ENCODE measurements at places on chromosomes 7 and 10.
A peak's percentile ranks its signal among the peaks of the same experiment; 100 is the strongest.

DNA sequence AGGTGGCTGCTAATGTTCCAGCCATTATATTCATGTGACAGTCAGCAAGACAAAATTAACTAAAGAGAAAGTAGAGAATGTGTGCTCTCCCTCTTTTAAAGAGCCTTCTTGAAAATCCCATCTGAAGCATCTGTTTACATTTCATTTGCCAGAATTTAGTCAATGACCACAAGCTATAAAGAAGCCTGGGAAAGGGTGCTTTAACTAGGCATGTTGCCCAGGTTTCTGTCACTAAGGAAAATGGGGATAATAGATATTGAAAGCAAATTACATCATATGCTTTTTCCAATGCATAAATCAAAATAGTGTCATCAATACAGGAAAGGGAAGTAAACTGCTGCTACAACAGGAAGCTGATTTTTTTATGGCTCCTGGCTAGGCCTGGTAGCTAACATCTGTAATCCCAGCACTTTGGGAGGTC lies 67.7 kb downstream of the ELAPOR2 start:
- peaks cover 13% of the 10 kb centered on the region for H3K27me3 ChIP-seq
- H3K4me3 ChIP-seq: no peak overlapping the region
- H3K27ac ChIP-seq: no peak overlapping the region
- H3K4me1 ChIP-seq: no peaks in the 10 kb centered on the region
- no peak for DNase-seq
- peaks cover 4% of the 10 kb centered on the region for H3K36me3 ChIP-seq

- DNase-seq: no peak
- H3K27me3 ChIP-seq: no peaks in the 10 kb centered on the region
- peak overlapping the region; percentile 40 for H3K27ac ChIP-seq
- peaks cover 3% of the 10 kb centered on the region for H3K36me3 ChIP-seq
- peaks cover 17% of the 10 kb centered on the region for H3K4me1 ChIP-seq
- no peak overlapping the region for H3K4me3 ChIP-seq
Observed at GRCh38 chr10:46266306-46266985, 20.4 kb upstream of the ANTXRL start.

GRCh38 chr7:137996386-137996851 lies 5.5 kb downstream of the CREB3L2 start:
- H3K27ac ChIP-seq: no peak overlapping the region
- no peaks in the 10 kb centered on the region for H3K36me3 ChIP-seq
- DNase-seq: no peak
- peaks cover 57% of the 10 kb centered on the region for H3K4me1 ChIP-seq
- H3K27me3 ChIP-seq: no peaks in the 10 kb centered on the region

- no peaks in the 10 kb centered on the region for H3K36me3 ChIP-seq
Observed at GRCh38 chr10:22891797-22892196, 36.1 kb upstream of the ARMC3 start.

GRCh38 chr10:46992803-46993561 lies 81.8 kb downstream of the PTPN20 start:
- no peaks in the 10 kb centered on the region for H3K4me1 ChIP-seq
- peaks cover 25% of the 10 kb centered on the region for H3K27me3 ChIP-seq
- no peak for DNase-seq
- no peak overlapping the region for H3K27ac ChIP-seq

DNA sequence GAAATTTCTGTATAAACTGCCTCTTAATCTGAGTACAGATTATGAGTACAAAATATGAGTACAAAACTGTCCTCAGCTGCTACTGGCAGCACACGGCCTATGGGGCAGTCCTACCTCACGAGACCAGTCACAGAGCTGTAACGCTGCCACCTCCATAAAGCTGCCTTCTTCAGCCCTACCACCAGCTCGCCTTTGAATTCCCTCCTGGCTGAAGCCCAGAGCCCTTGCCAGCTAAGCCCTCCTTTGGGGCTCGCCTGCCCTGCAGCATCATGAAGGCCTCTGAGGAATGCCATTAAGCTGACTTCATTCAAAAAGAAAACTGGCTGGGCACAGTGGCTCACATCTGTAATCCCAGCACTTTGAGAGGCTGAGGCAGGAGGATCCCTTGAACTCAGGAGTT lies 180.0 kb upstream of the SH2B2 start:
- no peaks in the 10 kb centered on the region for H3K27me3 ChIP-seq
- H3K4me3 ChIP-seq: no peak overlapping the region

GRCh38 chr7:150820148-150820547 lies 19.6 kb downstream of the TMEM176A start:
- DNase-seq: no peak
- no peaks in the 10 kb centered on the region for H3K4me1 ChIP-seq
- H3K27ac ChIP-seq: no peak overlapping the region
- no peak overlapping the region for H3K4me3 ChIP-seq

GRCh38 chr7:13910805-13911551 lies 78.5 kb downstream of the ETV1 start:
- no peaks in the 10 kb centered on the region for H3K27me3 ChIP-seq
- DNase-seq: no peak
- peaks cover 39% of the 10 kb centered on the region for H3K4me1 ChIP-seq

DNA sequence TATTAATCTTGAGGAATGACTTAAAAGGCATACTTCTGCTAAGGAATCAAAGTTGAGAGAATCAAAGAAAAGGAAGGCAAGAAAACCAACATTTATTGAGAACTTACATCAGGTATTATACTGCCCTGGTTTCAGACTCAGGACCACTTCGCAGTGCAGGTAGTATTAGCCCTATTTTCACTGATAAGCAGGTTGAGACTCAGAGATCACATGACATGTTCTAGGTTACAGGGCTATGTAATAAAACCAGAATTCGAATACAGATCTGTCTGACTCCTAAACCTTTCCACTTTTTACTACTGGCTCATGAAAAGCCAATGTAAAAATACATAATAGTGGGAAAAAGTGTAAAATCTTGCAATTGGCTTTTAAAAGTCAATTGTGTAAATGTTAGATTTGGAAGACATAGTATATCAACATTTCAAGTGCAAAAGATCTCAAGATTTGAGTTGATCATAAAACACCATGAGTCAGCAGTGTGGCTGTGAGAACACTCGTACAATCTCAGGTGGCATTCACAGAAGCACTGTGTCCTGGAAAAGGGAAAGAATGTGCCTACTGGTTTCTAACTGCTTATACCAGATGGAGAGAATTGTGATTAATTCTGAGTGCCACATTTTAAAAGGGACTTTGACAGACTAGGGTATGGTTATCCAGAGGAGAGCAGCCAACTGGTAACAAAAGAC lies 195.8 kb upstream of the MKLN1 start:
- no peaks in the 10 kb centered on the region for H3K4me1 ChIP-seq
- H3K4me3 ChIP-seq: no peak overlapping the region
- H3K36me3 ChIP-seq: no peaks in the 10 kb centered on the region
- no peak overlapping the region for H3K27ac ChIP-seq
- DNase-seq: no peak
- no peaks in the 10 kb centered on the region for H3K27me3 ChIP-seq

- DNase-seq: no peak
- no peaks in the 10 kb centered on the region for H3K27me3 ChIP-seq
- H3K4me3 ChIP-seq: peak overlapping the region; percentile 86
- H3K27ac ChIP-seq: peak overlapping the region; percentile 97
- H3K36me3 ChIP-seq: peaks cover 34% of the 10 kb centered on the region
Observed at GRCh38 chr7:35694161-35694783, 663 bp downstream of the HERPUD2 start.

DNA sequence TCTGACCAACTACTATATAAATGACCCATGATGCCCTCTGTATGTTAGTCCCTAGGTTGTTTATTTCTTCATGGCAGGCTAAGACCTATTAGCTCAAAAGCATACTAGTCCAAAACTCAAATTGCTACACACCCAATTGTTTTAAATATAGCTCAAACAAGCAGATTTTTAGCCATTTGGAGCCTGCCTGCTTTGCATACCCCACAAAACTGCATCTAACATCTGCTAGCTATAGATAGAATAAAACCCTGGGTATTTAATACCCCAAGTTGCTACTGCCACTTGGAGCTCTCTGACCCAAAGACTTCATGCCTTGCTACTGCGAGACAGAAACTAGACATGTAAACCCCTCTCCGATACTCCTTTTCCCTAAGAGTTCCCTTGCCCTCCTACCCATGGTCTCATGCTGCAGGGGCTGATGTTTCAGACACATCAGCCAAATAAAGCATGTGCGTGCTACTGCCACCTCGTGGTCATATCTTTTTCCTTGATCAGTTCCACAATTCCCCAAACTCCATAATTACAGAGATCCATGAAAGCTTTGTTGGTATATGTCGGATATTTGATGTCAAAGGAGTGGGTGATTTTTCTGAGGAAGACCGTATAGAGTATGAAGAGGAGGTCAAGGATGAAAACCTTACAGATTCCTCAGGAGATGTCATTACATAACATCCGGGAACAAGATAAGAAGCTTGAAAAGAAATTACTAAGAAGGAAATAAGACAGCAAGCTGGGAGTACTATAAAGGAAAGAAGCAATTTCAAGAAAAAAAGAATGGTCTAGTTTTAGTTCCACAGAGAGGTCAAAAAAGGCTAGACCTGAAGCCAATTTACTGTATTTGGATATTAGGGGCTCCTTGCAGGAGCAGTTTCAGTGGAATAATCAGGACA lies 386.6 kb downstream of the SH2D4B start:
- H3K4me1 ChIP-seq: no peaks in the 10 kb centered on the region
- DNase-seq: no peak
- no peak overlapping the region for H3K4me3 ChIP-seq
- H3K27ac ChIP-seq: no peak overlapping the region
- H3K27me3 ChIP-seq: peaks cover 19% of the 10 kb centered on the region

- H3K27me3 ChIP-seq: no peaks in the 10 kb centered on the region
- DNase-seq: no peak
- H3K4me3 ChIP-seq: no peak overlapping the region
- peaks cover 2% of the 10 kb centered on the region for H3K36me3 ChIP-seq
Observed at GRCh38 chr10:58913717-58914116, 262.7 kb upstream of the PHYHIPL start.

- no peak for DNase-seq
- H3K4me1 ChIP-seq: peaks cover 29% of the 10 kb centered on the region
- no peak overlapping the region for H3K27ac ChIP-seq
- H3K27me3 ChIP-seq: no peaks in the 10 kb centered on the region
Observed at GRCh38 chr7:101953248-101953819, 135.9 kb downstream of the CUX1 start.

GRCh38 chr7:43076606-43077005 lies 35.8 kb upstream of the HECW1 start:
- no peak overlapping the region for H3K27ac ChIP-seq
- H3K27me3 ChIP-seq: peaks cover 56% of the 10 kb centered on the region

GRCh38 chr10:109934958-109935793 lies 11.9 kb upstream of the XPNPEP1 start:
- H3K36me3 ChIP-seq: peaks cover 11% of the 10 kb centered on the region
- DNase-seq: no peak
- H3K27me3 ChIP-seq: no peaks in the 10 kb centered on the region
- peak overlapping the region; percentile 59 for H3K4me3 ChIP-seq
- H3K27ac ChIP-seq: peak overlapping the region; percentile 88
- peaks cover 67% of the 10 kb centered on the region for H3K4me1 ChIP-seq

DNA sequence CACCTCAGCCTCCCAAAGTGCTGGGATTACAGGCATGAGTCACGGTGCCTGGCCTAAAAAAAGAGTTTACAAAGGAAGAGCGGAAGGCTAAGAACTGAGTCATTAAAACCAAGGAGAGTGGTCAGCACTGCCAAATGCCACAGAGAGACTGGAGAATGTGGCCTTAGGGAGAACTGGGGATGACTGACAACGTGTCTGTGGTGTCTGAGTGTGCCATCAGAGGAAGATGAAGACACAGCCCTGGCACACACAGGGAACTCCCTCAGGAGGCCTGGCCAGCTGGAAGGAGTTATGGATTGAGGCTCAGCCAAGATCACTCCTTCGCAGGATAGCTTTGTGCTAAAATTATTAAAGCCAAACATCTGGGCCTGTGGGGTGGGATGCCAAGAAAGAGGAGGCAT lies 3.9 kb upstream of the INA start:
- H3K36me3 ChIP-seq: peaks cover 1% of the 10 kb centered on the region
- no peak for DNase-seq
- H3K4me1 ChIP-seq: peaks cover 4% of the 10 kb centered on the region
- peaks cover 55% of the 10 kb centered on the region for H3K27me3 ChIP-seq
- H3K4me3 ChIP-seq: no peak overlapping the region

- no peaks in the 10 kb centered on the region for H3K4me1 ChIP-seq
- DNase-seq: no peak
- no peak overlapping the region for H3K27ac ChIP-seq
- H3K36me3 ChIP-seq: peaks cover 1% of the 10 kb centered on the region
- no peaks in the 10 kb centered on the region for H3K27me3 ChIP-seq
- no peak overlapping the region for H3K4me3 ChIP-seq
Observed at GRCh38 chr7:139838876-139839275, 9.8 kb downstream of the TBXAS1 start.

- DNase-seq: no peak
- H3K4me3 ChIP-seq: peak overlapping the region; percentile 58
- no peaks in the 10 kb centered on the region for H3K27me3 ChIP-seq
- H3K4me1 ChIP-seq: peaks cover 72% of the 10 kb centered on the region
- peak overlapping the region; percentile 95 for H3K27ac ChIP-seq
- H3K36me3 ChIP-seq: peaks cover 34% of the 10 kb centered on the region
Observed at GRCh38 chr10:124616040-124616835, 127.9 kb downstream of the FAM53B start.

DNA sequence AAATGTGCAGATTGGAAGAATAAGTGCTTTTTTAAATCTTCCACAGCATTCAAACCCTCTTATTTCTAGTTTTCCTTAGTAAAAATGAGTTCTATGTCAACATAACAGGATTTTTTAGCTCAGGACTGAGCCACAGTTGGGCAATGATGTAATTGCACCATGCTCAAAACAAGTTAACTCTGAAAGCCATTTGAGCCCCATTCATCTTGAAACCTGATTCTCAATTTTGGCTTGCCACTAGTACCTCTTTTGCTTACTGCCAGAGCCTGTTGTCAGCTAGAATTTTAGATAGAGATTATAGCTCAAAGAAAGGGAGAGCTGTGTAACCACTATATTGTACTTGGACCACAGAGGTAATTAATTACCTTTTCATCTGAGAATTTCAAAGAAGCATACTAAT lies 1028.5 kb upstream of the PHF14 start:
- H3K36me3 ChIP-seq: no peaks in the 10 kb centered on the region
- no peak overlapping the region for H3K27ac ChIP-seq
- no peak overlapping the region for H3K4me3 ChIP-seq
- no peaks in the 10 kb centered on the region for H3K4me1 ChIP-seq
- no peaks in the 10 kb centered on the region for H3K27me3 ChIP-seq

GRCh38 chr7:825386-825785 lies 6.9 kb upstream of the SUN1 start:
- H3K4me3 ChIP-seq: no peak overlapping the region
- no peaks in the 10 kb centered on the region for H3K27me3 ChIP-seq
- no peak overlapping the region for H3K27ac ChIP-seq
- no peak for DNase-seq
- H3K4me1 ChIP-seq: peaks cover 23% of the 10 kb centered on the region

- H3K27me3 ChIP-seq: no peaks in the 10 kb centered on the region
- peaks cover 20% of the 10 kb centered on the region for H3K4me1 ChIP-seq
- peaks cover 9% of the 10 kb centered on the region for H3K36me3 ChIP-seq
- no peak overlapping the region for H3K4me3 ChIP-seq
Observed at GRCh38 chr7:73560109-73560835, 2.8 kb upstream of the BCL7B start.

All from central memory CD8-positive, alpha-beta T cell (primary cell).